Spleen (tissue), 13 donors: ENCODE measurements at places on chromosomes 6 and 20. TPM values are rescaled to one million over a fixed set of nuclear protein-coding genes. Genes with fewer than 3 reads are reported as not detected.

- no peaks in the 10 kb centered on the region for H3K4me1 ChIP-seq
- no peak overlapping the region for H3K27ac ChIP-seq
- DNase-seq = no peak
- H3K36me3 ChIP-seq = no peaks in the 10 kb centered on the region
- H3K27me3 ChIP-seq = no peaks in the 10 kb centered on the region
These were observed 34.4 kb downstream of the ECT2L start for GRCh38 chr6:138830248-138830647.

Gene NKX2-2
- not detected for total RNA-seq

- no peaks in the 10 kb centered on the region for H3K36me3 ChIP-seq
- no peak overlapping the region for H3K27ac ChIP-seq
- H3K4me1 ChIP-seq = no peaks in the 10 kb centered on the region
- no peak overlapping the region for H3K4me3 ChIP-seq
These were observed 211.6 kb upstream of the MARCKS start for GRCh38 chr6:113645576-113645970.

DNA sequence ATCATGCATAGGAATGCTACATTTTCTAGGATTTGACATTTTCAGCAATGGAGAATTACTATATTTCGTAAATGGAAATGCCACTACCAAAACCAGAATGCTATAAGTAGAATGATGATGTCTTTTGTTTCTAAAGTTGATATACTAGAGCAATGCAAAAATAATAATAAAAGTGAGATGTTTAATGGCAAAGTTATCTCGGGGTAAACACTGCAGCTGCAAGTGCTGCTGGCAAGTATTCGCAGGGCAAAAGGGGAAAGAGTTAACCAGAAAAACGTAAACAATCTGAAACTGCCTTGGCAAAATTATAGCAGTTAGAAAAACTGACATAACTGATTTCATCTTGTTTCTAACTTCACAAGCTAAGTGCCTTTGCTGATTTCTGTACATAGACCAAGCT lies 45.5 kb upstream of the FILIP1 start:
- H3K4me3 ChIP-seq = no peak overlapping the region
- no peak for DNase-seq
- no peak overlapping the region for H3K27ac ChIP-seq

DNA sequence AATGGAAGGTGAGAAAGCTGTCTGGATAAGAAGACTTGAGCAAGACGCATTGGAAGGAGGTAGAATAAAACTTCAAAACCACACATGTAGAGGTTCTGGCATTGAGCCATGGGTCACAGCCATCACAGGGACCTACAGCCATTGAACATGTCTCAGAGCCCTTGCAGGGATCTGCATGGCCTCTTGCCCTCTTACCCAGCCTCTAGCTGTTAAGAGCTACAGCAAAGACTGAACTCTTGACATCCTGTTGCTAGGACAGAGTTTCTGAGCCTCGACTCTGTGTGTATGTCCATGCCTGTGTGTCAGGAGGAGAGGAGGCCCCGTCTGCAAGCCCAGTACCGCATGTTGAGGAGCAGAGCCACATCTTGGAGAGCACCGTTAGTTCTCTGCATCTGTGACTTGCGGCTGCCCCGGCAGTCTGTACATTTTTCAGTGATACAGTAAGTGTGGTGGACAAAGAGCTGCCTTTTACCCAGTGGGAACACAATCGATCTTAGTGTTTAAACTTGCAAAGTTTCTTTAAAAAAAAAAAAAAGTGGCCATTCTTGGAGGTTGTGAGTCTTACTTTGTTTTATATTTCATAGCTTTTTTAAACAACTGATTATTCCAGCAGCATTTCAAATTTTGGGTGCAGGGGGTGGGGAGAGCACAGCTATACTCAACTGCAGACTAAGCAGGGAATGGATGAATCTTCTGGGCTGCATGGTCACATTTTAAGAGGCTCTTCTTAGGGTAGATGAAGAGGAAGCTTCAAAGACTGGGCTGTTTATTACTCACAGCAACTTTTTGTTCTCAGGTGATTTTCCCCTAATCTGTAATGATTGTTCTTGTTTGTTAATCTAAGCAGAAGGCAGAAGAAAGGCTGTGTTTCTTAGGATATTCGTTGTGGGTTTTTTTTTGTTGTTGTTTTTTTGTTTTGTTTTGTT lies 88.5 kb downstream of the TBC1D7 start:
- H3K4me3 ChIP-seq = no peak overlapping the region
- DNase-seq = no peak
- H3K27ac ChIP-seq = no peak overlapping the region
- H3K4me1 ChIP-seq = no peaks in the 10 kb centered on the region
- no peaks in the 10 kb centered on the region for H3K27me3 ChIP-seq

- DNase-seq = no peak
- H3K27me3 ChIP-seq = no peaks in the 10 kb centered on the region
- H3K36me3 ChIP-seq = no peaks in the 10 kb centered on the region
- no peaks in the 10 kb centered on the region for H3K4me1 ChIP-seq
- H3K4me3 ChIP-seq = no peak overlapping the region
These were observed 15.0 kb downstream of the OR2B3 start for GRCh38 chr6:29071831-29072723.

GRCh38 chr6:150408842-150409241 lies 40.0 kb downstream of the IYD start:
- H3K4me1 ChIP-seq = peaks cover 14% of the 10 kb centered on the region
- peaks cover 8% of the 10 kb centered on the region for H3K27me3 ChIP-seq
- no peak overlapping the region for H3K27ac ChIP-seq
- H3K4me3 ChIP-seq = no peak overlapping the region
